Activated CD8-positive, alpha-beta T cell treated with anti-CD3 and anti-CD28 coated beads for 36 hours (primary cell): ENCODE measurements at places on chromosomes 5 and 9.

- no peaks in the 10 kb centered on the region for H3K36me3 ChIP-seq
- peaks cover 40% of the 10 kb centered on the region for H3K4me1 ChIP-seq
- no peak for DNase-seq
- no peak overlapping the region for H3K4me3 ChIP-seq
- H3K27ac ChIP-seq, result no peak overlapping the region
These were observed 189.0 kb downstream of the PALM2AKAP2 start for GRCh38 chr9:109969011-109969410.

- no peak for DNase-seq
- H3K4me3 ChIP-seq, result no peak overlapping the region
- no peaks in the 10 kb centered on the region for H3K36me3 ChIP-seq
These were observed 149.2 kb upstream of the NFIL3 start for GRCh38 chr9:91572811-91573210.

GRCh38 chr5:128966846-128967245 is 1.6 kb downstream of the SLC27A6 start:
- no peak overlapping the region for H3K27ac ChIP-seq
- no peaks in the 10 kb centered on the region for H3K36me3 ChIP-seq
- H3K4me3 ChIP-seq, result no peak overlapping the region
- peaks cover 14% of the 10 kb centered on the region for H3K27me3 ChIP-seq

- no peaks in the 10 kb centered on the region for H3K36me3 ChIP-seq
- H3K4me1 ChIP-seq, result peaks cover 1% of the 10 kb centered on the region
- H3K27ac ChIP-seq, result no peak overlapping the region
- DNase-seq, result no peak
- H3K27me3 ChIP-seq, result no peaks in the 10 kb centered on the region
- no peak overlapping the region for H3K4me3 ChIP-seq
These were observed 37.1 kb downstream of the PLPP1 start for GRCh38 chr5:55497712-55498111.

DNA sequence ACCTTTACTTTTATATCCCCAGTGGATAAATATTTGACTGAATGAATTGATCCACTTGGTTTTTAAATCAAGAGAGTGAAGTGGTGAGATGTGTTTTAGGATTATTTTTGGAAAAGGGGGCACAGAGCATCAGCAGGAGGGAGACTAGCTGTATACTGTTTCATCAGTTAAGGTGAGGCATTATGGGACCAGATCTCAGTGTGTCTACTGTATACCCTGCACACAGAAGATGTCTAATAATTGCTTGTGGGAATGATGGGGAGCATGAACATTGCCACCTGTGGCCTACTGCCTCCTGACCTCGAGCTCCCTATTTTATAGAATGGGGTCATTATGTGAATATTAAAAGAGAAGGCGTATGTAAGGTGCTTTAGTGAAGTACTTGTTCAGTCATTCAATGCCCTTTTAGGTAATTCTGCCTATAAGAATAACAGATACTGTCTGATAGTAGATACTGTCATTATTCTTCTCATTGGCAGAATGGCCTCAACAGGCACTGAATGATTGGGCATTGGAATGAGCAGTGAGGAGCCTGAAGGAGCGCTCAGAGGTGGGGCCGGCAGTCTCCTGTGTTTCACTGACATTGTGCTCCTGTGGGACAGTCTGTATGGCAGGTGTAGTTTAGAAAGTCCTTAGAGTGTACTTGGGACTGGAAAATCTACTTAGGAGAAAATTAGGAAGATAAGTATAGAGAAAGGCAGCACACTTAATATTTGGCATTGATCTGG is 47.4 kb upstream of the FAM120AOS start:
- peak overlapping the region; percentile 38 for H3K4me3 ChIP-seq
- no peaks in the 10 kb centered on the region for H3K27me3 ChIP-seq
- H3K4me1 ChIP-seq, result peaks cover 41% of the 10 kb centered on the region
- H3K27ac ChIP-seq, result peak overlapping the region; percentile 78
- no peak for DNase-seq

- H3K4me1 ChIP-seq, result no peaks in the 10 kb centered on the region
- peaks cover 10% of the 10 kb centered on the region for H3K27me3 ChIP-seq
- no peak overlapping the region for H3K4me3 ChIP-seq
- H3K27ac ChIP-seq, result no peak overlapping the region
These were observed 123.6 kb upstream of the TNPO1 start for GRCh38 chr5:72692651-72693442.

DNA sequence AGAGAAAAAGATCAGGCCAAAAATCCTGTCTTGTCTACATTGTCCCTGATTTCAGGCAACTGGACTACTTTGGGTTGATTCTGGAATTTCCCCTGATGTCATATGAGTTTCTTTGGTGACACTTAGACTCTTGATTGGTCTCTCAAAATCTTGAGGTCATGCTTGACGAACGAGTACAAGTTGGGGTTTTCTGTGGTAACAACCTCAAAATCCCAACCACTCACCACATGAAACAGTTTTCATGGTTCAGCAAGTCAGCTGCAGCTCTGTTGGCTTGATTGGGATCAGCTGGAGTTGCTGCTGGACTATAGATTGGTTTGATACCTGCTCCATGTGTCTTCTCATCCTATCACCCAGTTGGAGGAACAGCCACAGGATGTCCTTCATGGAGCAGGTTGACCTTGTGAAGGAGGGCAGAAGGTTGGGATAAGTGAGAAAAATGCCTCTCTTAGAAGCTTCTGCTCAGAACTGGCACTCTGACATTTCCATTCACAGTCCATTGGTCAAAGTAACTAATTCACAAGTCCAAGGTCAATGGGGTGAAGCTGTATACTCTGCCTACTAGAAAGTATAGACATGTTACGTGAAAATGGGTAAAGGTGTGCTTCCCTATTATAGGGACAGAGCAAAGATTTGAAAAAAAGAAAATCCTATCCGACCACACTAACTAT is 284.5 kb downstream of the SH3GL2 start:
- DNase-seq, result no peak
- H3K4me3 ChIP-seq, result no peak overlapping the region
- H3K4me1 ChIP-seq, result no peaks in the 10 kb centered on the region
- H3K36me3 ChIP-seq, result no peaks in the 10 kb centered on the region

DNA sequence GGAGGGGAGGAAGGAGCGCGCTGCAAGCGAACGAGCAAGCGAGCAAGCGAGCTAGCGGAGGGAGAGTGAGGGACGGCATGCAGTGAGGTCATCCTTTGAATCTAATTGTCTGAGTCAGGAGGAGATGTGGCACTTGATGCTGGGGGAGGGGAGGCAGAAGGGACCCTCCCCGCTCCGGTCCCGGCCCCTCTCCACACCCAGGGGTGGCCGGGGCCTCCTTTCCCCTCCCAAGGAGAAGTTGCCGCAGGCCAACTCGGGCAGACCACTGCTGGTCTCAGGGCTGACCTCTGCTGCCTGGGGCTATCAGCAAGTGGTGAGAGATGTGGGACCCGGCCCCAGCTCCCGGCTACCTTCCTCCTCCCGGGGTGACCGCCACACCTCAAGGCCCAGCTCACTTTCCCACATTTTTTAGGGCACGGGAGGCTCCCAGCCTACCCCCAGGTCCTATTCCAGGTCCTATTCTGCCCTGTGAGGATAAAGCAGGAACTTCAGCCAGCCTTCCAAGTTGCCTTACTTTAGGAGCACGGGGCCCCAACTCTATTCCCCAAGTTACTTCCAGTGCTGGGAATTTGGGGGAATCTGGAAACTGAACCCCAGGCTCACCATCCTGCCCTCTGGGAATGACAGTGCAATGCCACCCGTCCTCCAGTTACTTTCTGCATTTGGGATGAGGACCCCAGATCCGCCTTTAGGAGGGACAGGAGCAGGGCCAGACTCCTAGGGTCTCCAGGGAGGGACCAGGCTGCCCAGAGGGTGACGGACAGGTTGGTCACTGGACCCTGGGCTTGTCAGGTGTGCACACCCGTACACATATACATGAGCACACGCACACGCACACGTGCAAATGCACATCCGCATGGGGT is 11.1 kb downstream of the CNTFR start:
- peaks cover 48% of the 10 kb centered on the region for H3K27me3 ChIP-seq
- no peak overlapping the region for H3K27ac ChIP-seq
- peak; percentile 30 for DNase-seq
- peaks cover 6% of the 10 kb centered on the region for H3K4me1 ChIP-seq
- no peaks in the 10 kb centered on the region for H3K36me3 ChIP-seq

DNA sequence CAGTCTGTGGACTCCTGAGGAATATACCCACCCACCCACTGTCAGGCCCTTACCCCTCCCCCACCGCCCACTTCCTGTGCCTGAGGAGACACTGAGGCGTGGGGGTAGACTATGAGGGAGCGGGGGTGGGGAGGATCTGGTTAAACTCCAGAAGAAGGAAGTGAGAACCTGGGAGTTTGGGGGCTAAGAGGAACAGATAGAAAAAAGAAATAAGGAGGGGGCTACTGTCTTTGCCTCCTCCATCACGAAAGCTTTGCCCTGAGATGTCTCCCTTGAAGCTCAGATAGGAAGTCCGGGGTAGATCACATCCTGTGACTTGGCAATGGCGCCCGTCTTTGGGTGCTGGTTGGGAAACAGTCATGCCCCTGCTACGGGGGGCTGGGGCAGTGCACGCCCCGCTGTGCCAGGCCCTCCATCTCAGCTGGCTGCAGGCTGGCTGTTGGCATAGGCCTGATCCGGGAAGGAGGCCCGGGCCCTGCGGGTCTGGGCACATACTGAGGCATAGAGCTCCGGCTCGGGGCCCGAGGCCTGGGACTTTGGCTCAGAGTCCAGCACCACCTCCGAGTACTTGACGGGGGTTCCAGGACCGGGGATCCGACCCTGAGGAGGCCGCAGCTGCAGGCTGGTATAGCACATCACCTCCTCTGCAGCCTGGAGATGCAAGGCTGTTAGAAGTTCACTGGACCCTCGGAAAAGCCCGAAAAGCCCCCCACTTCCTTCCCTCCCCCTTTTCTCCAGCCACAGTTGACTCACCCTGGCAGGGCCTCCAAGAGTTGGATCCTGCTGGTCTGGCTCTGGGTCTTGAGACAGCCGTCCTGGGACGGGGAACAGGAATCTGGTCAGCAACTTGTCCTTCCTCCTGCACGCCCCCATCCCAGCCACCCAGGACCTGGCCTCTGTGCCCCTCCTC is 1.0 kb downstream of the SIT1 start:
- peak; percentile 66 for DNase-seq
- peaks cover 25% of the 10 kb centered on the region for H3K36me3 ChIP-seq

GRCh38 chr5:80284720-80285119 is 28.9 kb upstream of the SERINC5 start:
- no peaks in the 10 kb centered on the region for H3K27me3 ChIP-seq
- peak; percentile 70 for DNase-seq
- H3K27ac ChIP-seq, result peak overlapping the region; percentile 90
- no peak overlapping the region for H3K4me3 ChIP-seq
- peaks cover 21% of the 10 kb centered on the region for H3K4me1 ChIP-seq
- peaks cover 1% of the 10 kb centered on the region for H3K36me3 ChIP-seq

GRCh38 chr5:10376544-10376943 is 23.0 kb downstream of the MARCHF6 start:
- H3K27me3 ChIP-seq, result no peaks in the 10 kb centered on the region
- H3K36me3 ChIP-seq, result peaks cover 42% of the 10 kb centered on the region
- DNase-seq, result no peak
- no peak overlapping the region for H3K4me3 ChIP-seq
- H3K27ac ChIP-seq, result no peak overlapping the region

DNA sequence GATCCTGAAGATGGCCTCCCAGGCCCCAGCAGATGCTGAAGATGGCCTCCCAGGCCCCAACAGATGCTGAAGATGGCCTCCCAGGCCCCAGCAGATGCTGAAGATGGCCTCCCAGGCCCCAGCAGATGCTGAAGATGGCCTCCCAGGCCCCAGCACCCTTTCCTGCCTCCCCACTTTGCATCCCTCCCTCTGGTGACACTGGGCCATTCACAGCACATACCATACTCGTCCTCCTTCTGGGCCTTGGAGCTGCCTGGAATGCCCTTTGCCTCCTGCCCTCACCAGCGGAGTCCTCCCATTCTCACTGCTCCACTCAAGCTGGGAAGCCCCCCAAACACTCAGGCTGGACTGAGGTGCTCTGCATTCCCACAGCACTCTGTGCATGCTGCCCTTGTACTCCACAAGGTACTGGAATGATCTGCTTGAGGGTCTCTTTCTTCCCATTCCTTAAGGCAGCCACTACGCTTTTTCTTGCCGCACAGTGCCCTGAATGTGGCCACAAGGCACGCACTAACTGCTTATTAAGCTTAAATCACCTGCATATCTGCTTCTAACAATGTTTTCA is 550.0 kb downstream of the BNC2 start:
- H3K27me3 ChIP-seq, result no peaks in the 10 kb centered on the region
- no peaks in the 10 kb centered on the region for H3K4me1 ChIP-seq

- DNase-seq, result no peak
- H3K27me3 ChIP-seq, result no peaks in the 10 kb centered on the region
- H3K4me1 ChIP-seq, result no peaks in the 10 kb centered on the region
- no peaks in the 10 kb centered on the region for H3K36me3 ChIP-seq
- no peak overlapping the region for H3K4me3 ChIP-seq
These were observed 567.1 kb downstream of the CSNK1G3 start for GRCh38 chr5:124079062-124079461.

DNA sequence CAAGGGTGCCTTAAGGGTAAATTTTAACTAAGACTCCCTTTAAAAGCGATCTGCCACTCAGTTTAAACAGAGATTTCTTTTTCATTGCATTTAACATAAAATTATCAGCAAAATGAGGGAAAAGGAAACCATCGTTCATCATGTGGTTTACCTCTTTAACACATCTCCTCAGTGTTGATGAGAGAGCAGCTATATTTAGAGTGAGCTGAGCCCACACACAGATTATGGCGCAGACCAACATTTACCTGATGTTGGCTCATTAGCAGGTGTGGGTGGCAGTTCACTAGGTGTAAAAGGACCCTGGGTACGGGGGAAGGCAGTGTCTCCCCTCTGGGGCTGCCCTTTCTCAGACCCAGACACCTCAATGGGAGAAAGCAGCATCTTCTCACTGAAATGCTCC is 149.8 kb downstream of the ENTREP1 start:
- H3K27ac ChIP-seq, result no peak overlapping the region
- peaks cover 7% of the 10 kb centered on the region for H3K4me1 ChIP-seq
- DNase-seq, result peak; percentile 4
- H3K4me3 ChIP-seq, result no peak overlapping the region

GRCh38 chr9:121140162-121140561 is 61.5 kb downstream of the RAB14 start:
- no peak overlapping the region for H3K4me3 ChIP-seq
- DNase-seq, result no peak
- no peaks in the 10 kb centered on the region for H3K27me3 ChIP-seq
- peak overlapping the region; percentile 50 for H3K27ac ChIP-seq
- H3K36me3 ChIP-seq, result peaks cover 70% of the 10 kb centered on the region
- peaks cover 2% of the 10 kb centered on the region for H3K4me1 ChIP-seq

DNA sequence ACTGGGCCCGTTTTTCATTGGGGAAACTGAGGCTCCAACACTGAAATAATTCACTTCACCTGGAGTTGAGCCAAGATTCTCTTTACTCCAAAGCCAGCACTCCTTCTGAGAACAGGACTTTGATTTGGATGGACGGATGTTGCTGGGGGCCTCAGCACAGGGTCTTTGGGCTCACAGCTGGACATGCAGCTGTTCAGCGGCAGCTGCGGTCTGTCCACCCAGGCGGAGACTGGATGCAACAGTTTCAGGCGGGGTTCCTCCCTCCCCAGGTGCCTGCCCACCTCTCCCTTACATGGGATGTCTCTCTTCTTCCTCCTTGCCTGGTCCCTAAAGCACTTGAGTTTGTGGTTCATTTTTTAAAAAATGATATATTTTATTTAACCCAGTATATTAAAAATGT is 219.0 kb upstream of the IRX4 start:
- H3K36me3 ChIP-seq, result no peaks in the 10 kb centered on the region
- H3K4me3 ChIP-seq, result no peak overlapping the region
- no peak overlapping the region for H3K27ac ChIP-seq
- peaks cover 8% of the 10 kb centered on the region for H3K27me3 ChIP-seq
